Activated effector memory CD4-positive, alpha-beta T cell treated with Interleukin-2 at 50 U/mL for 16 hours (primary cell): ENCODE measurements at places on chromosomes 12 and 14.

DNA sequence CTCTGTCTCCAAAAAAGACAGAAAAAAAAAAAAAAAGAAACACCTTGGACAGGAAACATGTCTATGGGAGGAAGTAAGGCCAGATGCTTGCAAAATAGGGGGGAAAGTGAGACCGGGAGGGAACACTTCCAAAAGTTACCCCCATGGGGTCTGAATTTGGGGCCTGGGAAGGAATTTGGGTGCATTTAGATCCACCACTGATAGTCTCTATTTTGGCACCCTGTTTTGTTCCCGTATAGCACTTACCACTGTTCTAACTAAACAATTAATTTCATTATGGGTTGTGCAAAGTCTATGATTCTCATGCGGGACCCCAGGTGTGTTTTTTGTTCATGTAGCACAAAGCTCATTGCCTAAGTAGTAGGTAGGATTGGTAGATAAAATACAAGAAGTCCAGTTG, 1.4 kb upstream of the MLEC start:
- DNase-seq, result no peak

DNA sequence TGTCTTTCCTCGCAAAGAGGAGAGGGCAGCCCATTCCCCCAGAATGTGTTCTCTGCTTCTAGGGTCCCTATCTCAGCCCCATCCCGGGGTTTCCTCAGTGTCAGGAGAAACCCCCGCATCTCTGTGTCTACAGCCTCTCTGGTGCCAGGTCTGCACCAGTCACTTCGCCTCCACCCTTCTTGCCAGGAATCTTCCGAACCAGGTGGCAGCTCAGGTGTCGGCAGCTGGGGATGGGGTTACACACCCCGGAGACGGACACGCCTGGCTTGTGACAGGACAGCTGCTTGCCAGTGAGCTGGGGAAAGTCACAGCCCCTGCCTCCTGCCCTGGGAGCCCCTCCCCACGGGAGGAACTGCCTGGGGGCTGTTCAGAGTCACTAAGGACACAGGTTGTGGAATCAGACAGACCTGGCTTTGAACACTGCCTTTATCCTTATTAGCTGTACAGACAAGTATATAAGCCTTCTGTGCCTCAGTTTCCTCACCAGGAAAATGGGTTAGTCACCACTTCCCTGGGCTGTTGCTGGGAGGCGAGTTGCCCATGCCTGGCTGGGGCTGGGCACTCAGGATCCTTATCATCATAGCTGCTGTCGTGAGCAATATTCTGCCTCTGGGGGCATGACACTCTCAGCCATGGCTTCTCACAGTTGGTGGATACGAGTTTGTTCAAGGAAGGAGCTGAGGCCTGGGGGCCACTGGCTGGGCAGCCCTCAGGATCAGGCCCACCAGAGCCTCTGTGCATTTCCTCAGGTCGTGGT, 10.8 kb downstream of the HIP1R start:
- DNase-seq, result no peak

DNA sequence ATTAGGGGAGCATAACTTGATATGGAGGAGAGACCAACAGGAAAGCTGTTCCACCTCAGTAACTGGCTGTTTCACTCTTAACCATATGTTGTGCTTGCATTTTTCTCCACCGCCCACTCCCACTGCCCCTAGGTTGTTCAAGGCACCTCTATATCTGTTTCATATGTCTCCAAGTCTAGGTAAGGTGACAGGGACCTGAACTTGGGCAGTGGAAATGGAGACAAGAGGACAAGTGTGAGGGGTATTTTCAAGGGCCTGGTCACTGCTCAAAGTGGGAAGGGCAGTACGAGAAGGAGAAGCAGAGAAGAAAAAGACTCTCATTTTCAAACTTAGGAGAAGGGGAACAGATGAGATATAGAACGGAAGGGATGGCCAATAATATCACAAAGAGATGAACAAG, 3.1 kb downstream of the SLC38A1 start:
- DNase-seq, result no peak

- DNase-seq, result no peak
These were observed 8.5 kb downstream of the ATF7 start for GRCh38 chr12:53617700-53618099.

DNA sequence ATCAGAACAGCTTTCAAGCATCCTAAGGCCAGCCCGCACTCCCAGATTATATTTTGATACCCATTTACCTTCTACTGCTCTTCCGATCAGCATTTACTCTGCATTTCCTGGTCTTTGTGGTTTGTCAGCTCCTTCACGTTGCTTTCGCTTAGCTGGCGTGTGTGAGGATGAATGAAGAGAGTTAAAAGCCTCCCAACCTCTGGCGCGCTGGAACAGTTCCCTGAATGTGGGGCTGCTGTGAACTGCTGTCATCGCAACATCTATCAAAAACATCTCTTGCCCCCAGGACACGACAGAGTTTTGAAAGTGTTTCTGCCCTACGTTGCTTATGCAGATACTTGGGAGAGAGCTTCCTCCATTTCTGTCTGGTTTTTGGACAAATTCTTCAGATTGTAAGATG, 129.2 kb downstream of the KCNA5 start:
- DNase-seq, result no peak

GRCh38 chr14:99036611-99037293, 235.2 kb downstream of the BCL11B start:
- DNase-seq, result no peak

- no peak for DNase-seq
These were observed 226.1 kb downstream of the ITPR2 start for GRCh38 chr12:26606911-26607310.

DNA sequence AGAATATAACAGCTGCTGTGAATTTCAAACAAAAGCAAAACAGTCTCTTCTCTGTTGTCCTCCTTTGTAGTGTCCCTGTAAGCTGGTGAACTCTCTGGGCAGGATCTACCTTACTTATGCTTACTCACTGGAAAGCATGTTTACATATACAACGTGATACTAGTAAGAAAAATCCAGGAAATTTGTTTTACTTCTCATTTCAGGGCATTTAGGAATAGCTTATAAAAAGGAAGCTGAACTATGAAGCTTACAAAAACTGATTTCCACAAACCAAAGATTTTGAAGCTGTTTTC, 311.0 kb downstream of the NOVA1 start:
- DNase-seq, result no peak

DNA sequence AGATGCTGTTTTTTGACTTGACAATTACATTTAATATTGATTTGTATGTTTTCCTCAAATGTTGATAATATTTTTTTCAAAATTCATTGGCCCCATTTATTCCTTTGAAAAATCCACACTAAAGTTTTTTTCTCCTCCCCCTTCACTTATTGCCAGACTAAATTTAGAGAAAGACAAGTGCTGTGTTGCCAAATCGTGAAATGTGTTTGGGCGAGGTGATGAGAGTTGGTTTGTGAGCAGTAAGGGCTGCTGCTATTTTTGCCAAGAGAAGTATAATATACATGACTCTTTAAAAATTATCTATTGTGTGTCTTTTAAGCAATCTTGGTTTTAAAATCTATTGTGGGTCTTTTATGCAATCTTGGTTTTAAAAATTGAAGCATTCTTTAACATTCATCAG, 188.9 kb downstream of the PPFIA2 start:
- no peak for DNase-seq

- DNase-seq, result no peak
These were observed 130.8 kb upstream of the TRHDE start for GRCh38 chr12:72141381-72141780.

GRCh38 chr12:9227950-9228349, 19.8 kb upstream of the PZP start:
- DNase-seq, result no peak

DNA sequence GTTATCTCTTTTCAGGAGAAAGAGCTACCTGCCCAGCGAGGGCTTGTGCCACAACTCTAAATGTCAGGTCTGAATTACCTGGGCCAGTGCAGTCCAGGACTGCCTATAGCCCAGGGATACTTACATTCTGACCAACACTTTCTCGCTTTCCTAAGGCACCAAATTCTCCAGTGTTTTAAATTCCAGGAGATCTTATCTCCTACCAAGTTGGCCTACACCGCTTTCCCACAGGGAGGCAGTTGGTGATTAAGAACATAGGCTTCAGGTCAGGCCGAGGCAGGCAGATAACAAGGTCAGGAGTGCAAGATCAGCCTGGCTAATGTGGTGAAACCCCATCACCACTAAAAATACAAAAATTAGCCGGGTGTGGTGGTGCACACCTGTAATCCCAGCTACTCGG, 41.1 kb downstream of the RPS29 start:
- DNase-seq, result no peak

- no peak for DNase-seq
These were observed 417.2 kb downstream of the RAD51B start for GRCh38 chr14:68236582-68237458.

GRCh38 chr12:98416845-98417244, 98.5 kb upstream of the TMPO start:
- DNase-seq, result no peak

DNA sequence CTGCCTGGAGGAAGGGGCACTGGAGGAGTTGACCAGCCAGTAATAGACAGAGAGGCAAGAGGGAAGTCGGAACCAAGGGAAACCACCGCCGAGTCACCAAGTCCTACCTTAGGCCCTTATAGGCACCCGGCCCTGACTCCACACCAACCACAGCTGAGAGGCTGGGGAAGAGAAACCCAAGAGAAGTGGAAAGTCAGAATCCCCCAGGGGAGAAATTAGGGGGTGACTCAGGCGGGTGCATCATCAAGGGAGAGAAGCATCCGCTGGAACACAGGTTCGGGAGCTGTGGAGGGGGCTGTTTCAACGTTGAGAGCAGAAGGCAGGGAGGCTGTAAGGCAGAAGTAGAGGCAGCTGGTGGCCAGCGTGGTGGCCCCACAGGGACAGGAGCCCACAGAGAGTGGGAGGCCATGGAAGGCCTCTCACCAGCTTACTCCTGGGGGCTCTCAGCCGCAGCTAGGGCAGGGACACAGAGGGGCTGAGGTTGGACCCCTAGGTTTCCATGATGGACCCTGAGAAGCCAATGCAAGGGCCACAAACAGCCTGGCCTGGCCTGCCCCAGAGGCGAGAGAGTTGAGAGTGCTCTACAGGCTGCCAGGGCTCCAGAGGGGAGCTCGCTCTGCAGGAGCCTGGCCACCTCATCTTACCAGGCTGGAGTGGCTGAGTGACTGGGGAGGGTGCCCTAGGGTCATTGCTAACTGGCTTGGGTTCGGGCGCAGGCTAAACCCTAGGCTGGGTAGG, 1.4 kb upstream of the TRMT61A start:
- no peak for DNase-seq

- no peak for DNase-seq
These were observed 64.5 kb downstream of the FZD10 start for GRCh38 chr12:130226771-130227170.

DNA sequence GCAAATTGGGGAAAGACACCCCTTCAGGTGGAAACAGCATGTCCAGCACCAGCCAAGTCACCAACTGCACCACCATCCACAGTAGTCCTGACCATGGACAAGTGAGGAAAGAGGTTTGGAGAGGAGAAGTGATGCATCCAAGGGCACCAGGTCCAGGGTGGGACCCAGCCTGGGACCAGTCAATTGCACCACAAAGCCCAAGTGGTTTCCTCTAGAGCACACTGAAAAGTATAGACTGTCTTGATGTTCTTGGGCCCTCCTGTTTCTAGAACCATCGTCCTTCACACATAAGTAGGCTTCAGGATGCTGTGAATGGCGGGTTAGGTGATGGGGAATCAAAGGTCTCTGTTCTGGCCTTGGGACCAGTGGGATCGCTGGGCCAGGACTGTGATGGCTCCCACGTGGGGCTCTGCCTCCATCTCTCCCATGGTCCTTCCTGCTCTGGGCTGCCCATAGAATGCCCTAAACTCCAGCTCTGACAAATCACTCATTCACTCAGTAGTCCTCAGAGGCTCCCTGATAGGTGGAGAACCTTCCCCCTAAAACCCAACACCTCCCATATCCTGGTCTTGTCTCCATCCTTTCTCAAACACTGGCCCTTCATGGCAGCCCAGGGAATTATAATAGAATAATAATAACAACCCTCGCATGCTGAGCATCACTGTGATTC, 9.2 kb downstream of the KRT79 start:
- DNase-seq, result no peak

DNA sequence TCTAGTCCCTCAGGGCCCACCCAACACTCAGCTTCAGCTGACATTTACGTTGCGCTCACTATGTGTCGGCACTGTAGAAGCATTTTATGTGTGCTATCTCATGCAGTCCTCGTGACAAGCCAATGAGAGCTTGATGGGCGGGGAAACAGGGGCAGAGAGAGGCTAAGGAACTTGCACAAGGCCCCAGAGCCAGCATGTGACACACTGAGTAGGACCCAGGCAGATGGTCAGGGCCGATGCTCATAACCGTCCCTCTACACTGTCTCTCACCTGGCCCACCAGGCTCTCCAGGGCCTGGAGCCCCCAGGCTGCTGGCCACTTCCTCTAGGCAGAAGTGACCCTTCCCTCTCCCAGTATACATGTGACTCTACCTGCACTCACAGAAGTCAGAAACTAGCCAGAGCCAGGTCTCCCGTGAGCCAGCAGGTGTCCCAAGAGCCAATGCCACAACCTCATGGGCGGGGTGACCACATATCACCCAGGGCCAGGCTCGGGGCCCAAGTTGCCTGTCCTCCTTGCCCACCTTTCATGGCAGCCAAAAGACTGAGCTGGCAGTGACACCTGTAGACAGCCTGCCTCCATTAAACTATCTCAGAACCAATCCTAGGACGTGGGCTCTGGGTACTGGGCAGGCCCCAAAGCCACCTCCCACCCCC, 38.3 kb downstream of the TTC7B start:
- DNase-seq, result no peak

GRCh38 chr12:104138797-104139152, 765 bp upstream of the NFYB start:
- DNase-seq, result no peak

GRCh38 chr14:51053157-51053556, 41.7 kb downstream of the TRIM9 start:
- DNase-seq, result no peak

- DNase-seq, result no peak
These were observed 23.7 kb upstream of the UBC start for GRCh38 chr12:124938108-124938507.

GRCh38 chr14:71532344-71532743, 399.9 kb upstream of the RGS6 start:
- no peak for DNase-seq

- DNase-seq, result no peak
These were observed 424.2 kb downstream of the ETNK1 start for GRCh38 chr12:23049180-23049579.

GRCh38 chr14:96808619-96809406, 11.6 kb downstream of the VRK1 start:
- no peak for DNase-seq

GRCh38 chr12:130552483-130552996, 163.6 kb downstream of the RIMBP2 start:
- DNase-seq, result no peak
